A673 (cell line): ENCODE measurements at places on chromosomes 16 and 17. TPM values are rescaled to one million over a fixed set of nuclear protein-coding genes. Genes with fewer than 3 reads are reported as not detected.
A peak's percentile ranks its signal among the peaks of the same experiment; 100 is the strongest.

DNA sequence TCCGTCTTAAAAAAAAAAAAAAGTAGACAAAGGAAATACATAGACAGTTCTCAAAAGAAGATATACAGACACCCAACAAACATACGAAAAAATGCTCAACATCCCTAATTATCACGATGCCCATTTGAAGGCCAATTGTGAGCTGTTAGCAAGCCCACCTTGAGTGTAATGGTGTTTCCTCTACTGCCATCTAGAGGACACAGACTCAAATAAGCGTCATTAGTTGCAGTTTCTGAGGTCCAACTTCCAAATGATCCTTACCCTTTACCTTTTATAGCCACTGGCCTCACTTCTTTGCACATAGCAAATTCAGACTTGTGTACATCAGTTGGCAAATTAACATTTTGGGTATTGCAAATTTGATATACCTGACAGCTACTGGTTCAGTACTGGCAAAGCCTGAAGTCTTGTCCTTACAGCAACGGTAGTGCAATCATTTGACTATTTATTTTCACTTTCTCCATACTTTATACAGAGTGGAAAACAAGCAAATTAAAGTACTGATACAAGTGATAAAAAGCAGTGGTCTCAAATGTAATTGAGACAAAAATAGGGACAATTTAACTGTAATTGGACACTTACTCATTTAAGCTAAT is 536.3 kb upstream of the EEF2KMT start:
- no peak overlapping the region for H3K4me3 ChIP-seq
- H3K36me3 ChIP-seq, result no peaks in the 10 kb centered on the region
- H3K27me3 ChIP-seq, result no peaks in the 10 kb centered on the region
- DNase-seq, result peak; percentile 62
- no peak overlapping the region for H3K27ac ChIP-seq

KRT26 gene
- not detected in 2 replicates for total RNA-seq

DNA sequence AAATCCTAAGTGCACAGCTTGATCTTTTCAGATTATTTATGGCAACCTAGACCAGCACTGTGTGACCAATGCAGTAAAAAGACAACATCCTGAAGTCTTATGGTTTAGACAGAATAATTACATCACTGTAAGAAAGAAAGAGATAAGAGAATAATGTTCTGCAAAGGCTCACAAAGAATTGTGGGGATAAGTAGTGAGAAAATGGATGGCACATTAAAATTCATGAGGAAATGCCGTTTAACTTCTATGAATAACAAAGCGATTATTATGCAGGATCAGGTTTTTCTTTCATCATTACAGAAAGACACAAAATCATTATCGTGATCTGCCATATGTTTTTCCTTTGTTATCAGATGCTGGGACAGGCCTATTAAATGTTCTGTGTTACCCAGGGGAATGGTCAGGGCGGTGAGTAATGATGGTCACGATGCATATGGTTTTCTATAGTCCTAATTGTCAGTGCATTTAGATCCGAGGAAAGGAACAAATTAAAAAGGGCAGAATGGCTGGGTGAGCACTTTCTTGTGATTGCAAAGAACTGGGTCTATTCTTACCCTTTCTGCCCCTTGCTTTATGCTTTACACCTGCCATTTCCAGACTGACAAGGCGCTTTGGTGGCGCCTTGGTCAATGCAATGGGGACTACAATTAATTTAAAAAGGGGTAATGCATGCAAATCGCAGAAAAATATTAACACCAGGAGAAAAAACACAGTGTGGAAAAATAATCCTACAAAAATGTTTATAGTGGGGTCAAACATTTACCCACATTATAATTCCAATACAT is 18.1 kb upstream of the DHX40 start:
- no peaks in the 10 kb centered on the region for H3K36me3 ChIP-seq
- no peak overlapping the region for H3K4me3 ChIP-seq
- peak; percentile 95 for DNase-seq
- peaks cover 10% of the 10 kb centered on the region for H3K4me1 ChIP-seq
- no peak overlapping the region for H3K27ac ChIP-seq
- H3K27me3 ChIP-seq, result peaks cover 21% of the 10 kb centered on the region

- no peaks in the 10 kb centered on the region for H3K36me3 ChIP-seq
- no peaks in the 10 kb centered on the region for H3K27me3 ChIP-seq
- no peak overlapping the region for H3K27ac ChIP-seq
- DNase-seq, result peak; percentile 82
These were observed 46.6 kb upstream of the NUDT7 start for GRCh38 chr16:77675464-77676324.

GRCh38 chr17:82487910-82488309 is 29.4 kb downstream of the NARF start:
- peaks cover 37% of the 10 kb centered on the region for H3K36me3 ChIP-seq
- H3K4me3 ChIP-seq, result no peak overlapping the region
- DNase-seq, result no peak
- no peak overlapping the region for H3K27ac ChIP-seq
- H3K27me3 ChIP-seq, result no peaks in the 10 kb centered on the region
- H3K4me1 ChIP-seq, result no peaks in the 10 kb centered on the region

DNA sequence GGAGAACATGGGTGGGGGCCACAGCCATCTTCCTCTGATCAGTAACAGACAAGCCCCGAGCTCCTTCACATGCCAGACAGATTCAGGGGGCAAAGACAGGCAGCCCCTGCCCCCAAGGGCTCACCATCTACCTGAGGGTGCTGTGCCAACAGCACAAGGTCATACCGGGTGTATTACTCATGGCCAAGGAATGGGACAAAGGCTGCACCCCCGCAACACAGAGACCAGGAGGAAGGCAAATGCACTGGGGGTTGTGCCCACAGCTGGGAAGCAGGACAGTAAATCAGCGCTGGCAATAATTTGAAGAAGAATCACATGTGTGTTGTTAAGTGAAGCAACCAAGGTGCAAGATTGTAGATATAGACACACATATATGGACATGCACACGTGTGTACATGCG is 137.1 kb downstream of the C16orf95 start:
- no peaks in the 10 kb centered on the region for H3K4me1 ChIP-seq
- H3K4me3 ChIP-seq, result no peak overlapping the region
- no peaks in the 10 kb centered on the region for H3K27me3 ChIP-seq
- no peak overlapping the region for H3K27ac ChIP-seq
- no peaks in the 10 kb centered on the region for H3K36me3 ChIP-seq

GRCh38 chr16:31402687-31403086 is 9.6 kb downstream of the ITGAD start:
- H3K4me1 ChIP-seq, result no peaks in the 10 kb centered on the region
- H3K27me3 ChIP-seq, result no peaks in the 10 kb centered on the region
- H3K27ac ChIP-seq, result no peak overlapping the region
- no peak for DNase-seq
- H3K36me3 ChIP-seq, result no peaks in the 10 kb centered on the region

SNX20 gene
- total RNA-seq, result not detected in 2 replicates

- peak; percentile 90 for DNase-seq
- no peak overlapping the region for H3K4me3 ChIP-seq
- no peaks in the 10 kb centered on the region for H3K27me3 ChIP-seq
- peaks cover 42% of the 10 kb centered on the region for H3K4me1 ChIP-seq
- H3K36me3 ChIP-seq, result no peaks in the 10 kb centered on the region
These were observed 747.1 kb downstream of the CDH8 start for GRCh38 chr16:61289141-61289540.

DNA sequence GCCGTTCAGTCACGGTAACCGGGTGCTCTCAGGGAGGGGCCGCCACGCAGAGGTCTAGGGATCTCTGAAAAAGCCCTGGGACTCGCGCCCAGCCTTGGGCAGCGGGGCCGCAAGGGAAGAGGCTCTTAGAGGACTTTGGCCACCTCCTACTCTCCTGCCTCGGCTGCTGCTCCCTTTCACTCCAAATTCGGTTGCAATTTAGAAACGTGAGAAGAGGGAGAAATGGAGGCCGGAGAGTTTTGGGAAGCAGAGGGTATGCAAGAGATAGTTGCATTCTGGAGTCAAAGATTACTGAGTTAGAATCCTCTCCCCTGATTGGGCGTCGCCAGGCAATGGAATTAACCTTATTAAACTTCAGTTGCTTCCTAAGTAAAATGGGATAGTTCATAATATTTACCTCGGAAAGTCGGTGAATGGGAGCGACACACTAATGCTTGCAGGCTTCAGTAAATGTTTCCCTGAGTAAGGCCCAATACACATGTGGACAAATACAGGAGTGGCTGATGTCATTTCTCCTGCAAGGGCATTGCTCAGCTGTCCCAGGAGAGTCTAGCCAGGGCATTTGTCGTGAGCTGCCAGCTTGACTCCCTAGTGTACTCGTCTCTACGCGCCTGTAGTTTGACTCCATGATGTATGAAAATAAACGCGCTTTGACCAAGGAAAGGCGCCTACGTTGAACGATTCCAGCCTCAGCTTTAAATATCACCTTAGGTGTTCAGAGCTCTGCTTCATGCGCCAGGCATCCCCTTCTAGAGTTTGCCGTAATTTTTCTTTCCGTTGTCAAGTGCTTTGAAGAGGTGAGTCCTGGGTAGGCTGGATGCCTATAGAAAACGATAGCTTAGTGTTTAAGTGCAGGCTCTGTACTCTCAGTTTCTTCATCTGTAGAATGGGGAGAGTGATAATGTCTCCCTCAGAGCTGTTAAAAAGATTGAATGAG is 667 bp downstream of the OGFOD1 start:
- no peaks in the 10 kb centered on the region for H3K27me3 ChIP-seq
- peak overlapping the region; percentile 81 for H3K4me3 ChIP-seq
- peaks cover 38% of the 10 kb centered on the region for H3K4me1 ChIP-seq
- H3K27ac ChIP-seq, result peak overlapping the region; percentile 90

- no peak for DNase-seq
- no peaks in the 10 kb centered on the region for H3K4me1 ChIP-seq
- no peak overlapping the region for H3K4me3 ChIP-seq
These were observed 107.7 kb upstream of the GPR139 start for GRCh38 chr16:20181416-20181815.

ORMDL3 gene
- total RNA-seq, result 18.0 and 20.8 TPM in 2 replicates

DNA sequence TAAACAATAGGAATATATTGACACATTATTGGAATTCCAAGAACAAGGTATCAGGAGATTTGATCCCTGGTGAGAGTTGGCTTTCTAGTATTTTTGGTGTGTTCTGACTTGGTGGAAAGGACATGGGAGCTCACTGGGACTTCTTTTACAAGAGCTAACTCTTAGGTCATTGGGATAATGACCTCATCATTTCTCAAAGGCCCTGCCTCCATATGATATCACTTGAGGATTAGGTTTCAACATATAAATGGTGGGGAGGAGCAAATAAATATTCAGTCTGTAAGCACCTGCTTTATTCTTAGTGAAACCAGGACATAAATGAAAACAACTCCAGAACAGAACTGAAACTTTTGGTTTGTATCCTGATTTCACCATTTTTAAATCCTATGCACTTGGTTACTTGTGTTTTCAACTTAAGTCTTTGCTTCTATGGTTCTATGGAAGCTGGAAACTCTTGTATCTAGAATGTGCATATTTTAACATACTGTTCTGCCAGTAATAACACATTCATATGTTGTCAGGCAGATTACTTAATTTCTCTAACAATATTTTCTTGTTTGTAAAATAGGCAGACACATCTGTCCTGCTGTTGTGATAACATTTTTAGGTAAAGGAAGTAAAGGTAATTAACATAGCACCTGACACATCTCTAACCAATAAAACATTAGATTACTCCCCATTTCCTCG is 1527.7 kb upstream of the CDH8 start:
- no peak overlapping the region for H3K4me3 ChIP-seq
- DNase-seq, result no peak
- no peaks in the 10 kb centered on the region for H3K4me1 ChIP-seq
- no peaks in the 10 kb centered on the region for H3K27me3 ChIP-seq
- H3K27ac ChIP-seq, result no peak overlapping the region
- H3K36me3 ChIP-seq, result no peaks in the 10 kb centered on the region

DNA sequence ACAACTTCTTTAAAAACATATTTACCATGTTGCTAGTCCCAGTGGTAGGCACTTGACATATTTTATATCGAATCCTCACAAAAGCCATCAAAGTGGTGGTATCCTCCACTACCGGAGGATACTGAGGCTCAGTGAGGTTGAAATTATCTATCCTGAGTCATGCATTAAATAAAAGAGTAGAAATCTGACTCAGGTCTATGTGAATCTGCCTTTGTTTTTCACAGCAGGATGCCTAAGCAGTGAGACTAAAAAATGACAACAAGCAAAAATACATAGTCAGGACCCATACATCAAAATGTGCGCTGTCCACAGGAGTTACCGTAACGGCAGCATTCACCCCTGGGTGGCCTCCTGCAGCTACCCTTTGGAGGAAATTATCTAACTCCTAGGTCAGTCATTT is 17.7 kb downstream of the BRD7 start:
- H3K27me3 ChIP-seq, result no peaks in the 10 kb centered on the region
- no peaks in the 10 kb centered on the region for H3K4me1 ChIP-seq
- H3K36me3 ChIP-seq, result peaks cover 55% of the 10 kb centered on the region
- no peak overlapping the region for H3K27ac ChIP-seq
- peak; percentile 26 for DNase-seq
- no peak overlapping the region for H3K4me3 ChIP-seq

DNA sequence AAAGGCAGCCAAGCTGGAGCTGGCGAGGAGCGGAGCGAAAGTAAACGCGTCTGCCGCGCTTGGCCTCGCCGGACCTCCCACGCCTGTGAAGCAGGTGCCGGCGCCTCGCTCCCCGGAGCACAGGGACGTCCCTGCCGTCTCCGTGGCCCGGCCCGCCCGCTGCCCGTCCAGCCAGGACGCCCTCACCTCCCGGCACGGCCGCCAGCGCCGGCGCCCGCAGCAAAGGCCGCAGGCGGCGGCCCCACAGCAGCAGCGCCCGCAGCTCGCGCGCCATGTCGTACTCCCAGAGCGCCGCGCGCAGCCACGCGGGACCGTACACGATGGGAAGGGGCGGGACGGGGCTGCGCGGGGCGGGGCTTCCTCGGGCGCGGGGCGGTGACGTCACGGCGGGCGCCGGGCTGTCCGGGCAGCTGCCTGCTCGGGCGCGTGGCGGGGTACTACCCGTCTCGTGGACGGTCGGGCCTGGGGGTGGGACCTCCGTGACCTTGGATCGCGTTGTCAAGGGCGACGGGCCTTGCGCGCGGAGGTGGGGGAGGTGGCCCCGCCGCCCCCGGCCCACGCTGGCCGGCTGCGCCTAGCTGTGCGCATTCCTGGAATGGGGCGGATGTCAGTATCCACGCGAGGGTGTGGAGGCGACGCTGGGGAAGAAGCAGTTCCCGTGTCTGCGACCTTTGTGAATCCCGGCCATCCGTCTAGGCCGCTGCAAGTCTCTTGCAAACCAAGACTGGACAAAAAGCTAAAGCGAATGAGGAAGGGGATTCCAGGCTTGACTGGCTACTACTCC is at the start of gene TRAP1:
TRAP1 (minus strand) TSS at position 290 of the 784 bp plus-strand sequence; CDS start at position 274, 16 bp downstream.
- H3K36me3 ChIP-seq, result peaks cover 13% of the 10 kb centered on the region
- peak; percentile 90 for DNase-seq
- H3K4me1 ChIP-seq, result no peaks in the 10 kb centered on the region
- peak within 1 kb of the TSS; percentile 100 for H3K4me3 ChIP-seq
- H3K27ac ChIP-seq, result peak within 1 kb of the TSS; percentile 93
- H3K27me3 ChIP-seq, result no peaks in the 10 kb centered on the region

KRT27 gene
- not detected in 2 replicates for total RNA-seq

- no peak for DNase-seq
- no peak overlapping the region for H3K4me3 ChIP-seq
- H3K27ac ChIP-seq, result no peak overlapping the region
- no peaks in the 10 kb centered on the region for H3K36me3 ChIP-seq
- H3K27me3 ChIP-seq, result peaks cover 7% of the 10 kb centered on the region
These were observed 33.9 kb downstream of the GNAO1 start for GRCh38 chr16:56225017-56225742.
